ENCODE measurements at places on chromosomes 2 and 18.
A peak's percentile ranks its signal among the peaks of the same experiment; 100 is the strongest.

DNA sequence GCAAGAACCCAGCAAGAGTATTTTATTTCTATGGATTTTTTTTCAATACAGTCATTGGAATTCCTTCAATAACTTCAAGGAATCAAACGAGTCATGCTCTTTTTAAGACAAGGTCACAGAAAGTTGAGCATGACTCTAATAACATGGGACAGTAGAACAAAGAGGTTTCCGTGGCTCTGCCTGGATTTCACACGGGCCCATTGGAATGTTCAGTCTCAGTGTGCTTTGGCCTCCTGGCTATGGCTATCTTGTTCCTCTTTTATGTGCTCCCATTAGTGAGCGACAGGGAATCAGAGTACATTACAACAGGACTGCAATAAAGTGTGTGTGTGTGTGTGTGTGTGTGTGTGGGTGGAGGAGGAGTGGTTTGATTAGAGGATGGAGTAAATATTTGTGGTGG, 312.4 kb downstream of the DCC start:
- DNase-seq = peak; percentile 21

- DNase-seq = peak; percentile 2
These were observed 40.4 kb upstream of the C1D start for GRCh38 chr2:68103030-68103708.

GRCh38 chr2:64952511-64953482, 36.4 kb upstream of the SLC1A4 start:
- DNase-seq = no peak

- no peak for DNase-seq
These were observed 48.6 kb downstream of the KLHL14 start for GRCh38 chr18:32724071-32724749.

Data from brain (organoid and tissue), 16 donors.